ENCODE measurements at places on chromosomes 1 and 21.

- no peak for DNase-seq
These were observed 28.9 kb downstream of the KCNA10 start for GRCh38 chr1:110489973-110490542.

GRCh38 chr1:20949871-20950590, 162.9 kb upstream of the HP1BP3 start:
- DNase-seq, result no peak

DNA sequence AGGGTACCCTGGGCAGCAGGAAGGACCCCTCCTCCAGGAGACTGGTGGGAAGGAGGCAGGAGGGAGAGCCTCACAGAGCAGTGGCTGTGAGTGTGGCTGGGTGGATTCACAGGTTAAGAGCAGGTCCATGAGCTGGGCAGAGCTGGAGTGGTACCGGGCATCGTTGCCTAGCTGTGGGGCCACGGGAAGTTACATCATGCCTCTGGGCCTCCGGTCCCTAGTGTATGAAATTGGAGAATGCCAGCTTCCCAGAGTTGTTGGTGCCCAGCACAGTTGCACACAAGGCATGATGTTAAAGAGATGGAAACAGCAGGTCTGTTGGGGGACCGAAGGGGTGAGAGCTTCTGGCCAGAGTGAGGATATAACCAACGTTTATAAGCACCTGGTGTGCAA, 18.5 kb downstream of the FOXO6 start:
- no peak for DNase-seq

GRCh38 chr1:13701271-13701640, 1.3 kb downstream of the PRDM2 start:
- DNase-seq, result no peak

GRCh38 chr1:172120381-172120780, 279.1 kb downstream of the DNM3 start:
- DNase-seq, result no peak

DNA sequence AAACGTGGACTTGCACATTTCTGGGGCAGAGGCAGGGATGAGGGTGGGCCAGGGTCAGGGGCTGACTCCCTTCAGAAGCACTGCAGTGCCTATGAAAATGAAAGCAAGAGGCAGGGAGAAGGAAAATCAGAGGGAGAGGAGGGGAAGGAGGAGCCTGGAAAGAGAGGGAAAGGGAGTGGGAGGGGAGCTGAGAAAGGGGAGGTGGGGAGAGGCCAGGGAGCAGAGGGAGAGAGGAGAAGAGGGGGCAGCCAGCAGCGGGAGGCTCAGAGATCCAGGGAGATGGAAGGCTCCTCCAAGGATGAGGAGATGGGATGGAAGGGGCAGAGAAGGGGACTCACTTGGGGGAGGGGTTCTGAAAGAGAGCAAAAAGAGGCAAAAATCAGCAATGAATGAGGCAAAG, 96.3 kb upstream of the KLHDC7A start:
- no peak for DNase-seq

DNA sequence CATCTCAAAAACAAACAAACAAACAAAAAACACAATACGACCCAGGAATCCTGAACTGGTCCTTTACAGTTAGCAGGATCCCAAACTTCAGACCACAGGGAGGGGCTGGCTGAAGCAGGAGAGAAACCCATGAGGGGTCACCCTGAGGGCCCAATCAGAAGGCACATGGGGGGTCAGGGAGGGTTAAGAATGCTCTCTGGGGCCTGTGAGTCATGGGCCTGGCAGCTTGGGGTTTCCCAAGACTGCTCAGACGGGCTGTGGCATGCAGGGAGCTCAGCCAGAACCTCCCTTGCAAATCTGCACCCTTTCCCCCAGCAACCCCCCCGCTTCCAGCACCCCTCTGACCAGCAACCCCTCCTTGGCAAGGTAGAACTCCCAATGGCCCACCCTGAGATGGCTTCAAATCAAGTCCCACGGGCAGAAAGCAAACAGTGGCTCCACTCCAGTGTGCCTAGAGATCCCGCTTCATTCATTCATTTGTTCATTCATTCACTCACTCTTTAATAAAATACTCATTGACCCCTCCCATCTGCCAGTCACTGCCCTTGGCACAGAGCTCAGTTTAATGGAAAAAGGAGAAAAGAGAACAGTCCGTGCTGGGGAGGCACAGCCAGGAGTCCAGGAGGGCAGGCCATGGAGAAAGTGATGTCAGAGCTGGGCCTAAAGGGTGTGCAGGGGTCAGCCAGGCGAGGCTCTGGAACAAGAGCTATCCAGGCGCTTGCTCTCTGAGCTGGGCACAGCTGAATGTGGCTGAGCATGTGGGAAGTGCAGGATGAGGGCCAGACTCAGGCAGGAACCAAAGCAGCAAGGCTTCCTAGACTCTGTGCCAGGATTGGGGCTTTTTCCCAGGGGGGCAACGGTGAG, 8.2 kb downstream of the UQCRHL start:
- DNase-seq, result peak; percentile 88

GRCh38 chr1:19507516-19507915, 22.2 kb upstream of the CAPZB start:
- DNase-seq, result no peak

DNA sequence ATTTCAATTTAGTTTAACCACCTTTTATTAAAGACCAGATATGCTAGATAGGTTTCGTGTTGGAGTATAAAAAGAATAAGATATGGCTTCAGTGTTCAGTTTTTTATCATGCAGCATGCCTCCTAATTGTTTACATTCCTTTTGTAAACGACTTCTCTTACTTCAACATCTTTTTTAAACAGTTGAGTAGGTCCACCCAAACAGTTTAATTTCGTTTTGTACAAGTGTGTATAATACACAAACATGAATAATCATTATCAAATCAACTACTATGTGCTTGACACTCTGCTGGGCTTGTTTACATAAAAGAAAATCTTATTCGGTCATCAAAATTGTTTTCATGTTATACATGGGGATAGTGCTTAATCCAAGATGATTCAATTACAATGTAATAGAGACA, 906.3 kb upstream of the ADGRL4 start:
- no peak for DNase-seq

GRCh38 chr1:38555594-38555993, 304.0 kb downstream of the RRAGC start:
- DNase-seq, result no peak

- no peak for DNase-seq
These were observed 123.4 kb downstream of the SIK1 start for GRCh38 chr21:43303275-43304178.

DNA sequence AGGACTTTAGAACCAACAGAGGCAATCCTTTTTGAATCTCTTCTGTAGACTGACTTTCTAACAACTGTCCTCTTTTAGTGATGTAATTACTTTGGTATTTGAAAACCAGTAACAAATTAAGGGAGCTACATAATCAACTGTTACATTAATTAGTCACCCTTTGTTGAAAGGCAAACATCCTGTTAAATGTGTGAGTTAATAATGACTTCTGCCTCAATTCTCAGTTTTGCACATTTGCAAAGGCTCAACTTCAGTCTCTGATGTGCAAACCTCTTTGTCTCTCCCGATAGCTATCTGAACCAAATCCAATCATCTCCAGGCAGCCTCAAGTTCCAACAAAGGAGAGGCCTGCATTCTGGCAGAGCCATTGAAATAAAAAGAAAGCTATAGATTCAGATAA, 135.4 kb upstream of the C8B start:
- DNase-seq, result no peak

GRCh38 chr1:27505420-27505680, 15.4 kb upstream of the WASF2 start:
- DNase-seq, result no peak

GRCh38 chr21:35470522-35470921, 421.4 kb upstream of the RUNX1 start:
- DNase-seq, result no peak

DNA sequence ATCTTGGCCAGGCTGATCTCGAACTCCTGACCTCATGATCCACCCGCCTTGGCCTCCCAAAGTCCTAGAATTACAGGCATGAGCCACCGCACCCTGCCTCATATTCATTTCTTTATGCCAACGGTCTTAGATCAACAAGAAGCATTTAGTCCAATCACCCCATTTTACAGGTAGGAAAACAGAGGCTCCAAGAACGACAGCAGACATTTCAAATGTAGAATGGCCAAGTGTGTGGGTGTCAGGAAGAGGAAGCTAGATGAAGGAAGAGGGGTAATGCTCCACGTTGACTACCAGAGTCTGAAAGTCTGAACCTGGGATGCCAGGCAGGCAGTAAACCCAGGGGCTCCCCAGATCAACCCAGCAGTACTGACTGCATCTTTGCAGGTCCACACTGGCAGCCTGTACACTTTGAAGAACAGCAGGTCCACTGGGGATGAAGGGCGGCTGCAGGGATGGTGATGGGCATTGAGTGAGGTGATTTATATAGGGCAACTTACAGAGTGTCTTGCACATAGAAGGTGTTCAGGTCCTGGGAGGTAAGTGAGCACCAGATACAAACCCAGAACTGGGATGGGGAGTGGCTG, 120.2 kb downstream of the EPHB2 start:
- DNase-seq, result no peak

GRCh38 chr1:180252638-180253536, 22.8 kb downstream of the LHX4 start:
- DNase-seq, result no peak

DNA sequence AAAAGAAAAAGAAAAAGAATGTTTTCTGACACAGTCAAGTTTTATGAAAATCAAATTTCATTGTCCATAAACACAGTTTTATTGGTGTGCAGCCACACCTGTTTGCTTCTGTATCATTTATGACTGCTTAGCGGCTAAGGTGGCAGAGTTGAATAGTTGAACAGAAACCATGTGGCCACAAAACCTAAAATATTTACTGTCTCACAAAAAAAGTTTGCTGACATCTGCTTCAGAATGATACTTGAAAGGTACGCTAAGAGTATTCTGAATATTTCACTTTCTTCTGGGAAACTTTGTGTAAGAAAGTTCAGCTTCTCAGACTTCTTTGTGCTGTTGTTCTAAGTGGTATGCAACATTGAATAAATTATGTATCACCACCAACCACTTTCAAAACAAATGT, 6.2 kb downstream of the KCNK1 start:
- DNase-seq, result no peak

DNA sequence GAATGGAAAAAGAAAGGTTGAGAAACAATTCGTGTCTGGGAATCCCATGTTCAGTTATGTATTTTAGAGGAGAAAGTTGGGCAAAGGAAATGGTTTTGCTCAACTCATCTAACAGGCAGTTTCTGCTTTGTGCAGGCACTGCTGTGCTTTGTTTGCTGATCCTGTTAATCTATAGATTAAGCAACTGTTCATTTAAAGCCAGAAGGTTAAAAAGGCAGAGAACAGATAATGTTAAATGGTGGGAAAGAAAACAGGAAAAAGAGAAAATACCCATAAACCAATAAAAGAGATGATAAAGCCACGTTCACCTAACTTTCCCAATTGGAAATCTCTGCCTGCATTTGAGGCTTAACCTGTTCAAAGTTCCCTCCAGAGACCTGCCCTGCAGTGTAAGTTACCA, 70.0 kb downstream of the APP start:
- DNase-seq, result no peak

GRCh38 chr1:32920833-32921232, 19.6 kb upstream of the TMEM54 start:
- DNase-seq, result no peak

DNA sequence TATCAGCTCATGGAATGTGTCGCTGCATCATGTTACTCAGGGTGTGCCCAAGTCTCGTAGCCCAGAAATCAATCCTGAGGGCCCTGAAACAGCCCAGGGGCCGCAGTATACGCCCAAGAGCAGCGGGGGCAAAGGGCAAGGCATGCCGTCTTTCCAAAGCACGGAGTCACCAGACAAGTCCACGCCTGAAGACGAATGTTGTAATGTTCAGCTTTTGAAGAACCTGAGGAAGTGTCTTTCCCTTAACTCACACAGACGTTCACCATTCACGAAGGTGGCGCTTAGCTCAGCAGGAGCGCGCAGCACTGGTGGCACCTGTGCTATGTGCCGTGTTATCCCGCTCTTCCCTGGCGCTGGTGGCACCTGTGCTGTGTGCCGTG, 18.8 kb upstream of the PWP2 start:
- peak; percentile 33 for DNase-seq

DNA sequence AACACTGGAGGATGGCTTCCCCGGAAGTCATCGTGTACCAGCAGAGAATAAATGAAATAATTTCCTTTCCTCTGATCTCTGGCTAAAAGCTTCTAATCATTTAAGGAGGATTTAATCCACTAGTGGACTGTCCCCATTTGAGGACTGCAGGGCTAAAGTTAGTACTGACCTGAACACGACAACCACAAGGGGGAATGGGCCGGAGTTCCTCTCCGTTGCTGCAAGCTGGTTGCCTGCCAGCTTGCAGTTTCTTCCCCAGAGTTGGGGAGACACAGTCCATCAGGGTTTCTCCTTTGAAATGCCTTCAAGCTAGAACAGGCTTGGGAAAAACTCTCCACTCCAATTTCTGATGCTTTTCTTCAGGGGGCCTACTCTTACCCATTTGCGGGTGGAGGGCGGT, 35.5 kb upstream of the NPL start:
- no peak for DNase-seq

DNA sequence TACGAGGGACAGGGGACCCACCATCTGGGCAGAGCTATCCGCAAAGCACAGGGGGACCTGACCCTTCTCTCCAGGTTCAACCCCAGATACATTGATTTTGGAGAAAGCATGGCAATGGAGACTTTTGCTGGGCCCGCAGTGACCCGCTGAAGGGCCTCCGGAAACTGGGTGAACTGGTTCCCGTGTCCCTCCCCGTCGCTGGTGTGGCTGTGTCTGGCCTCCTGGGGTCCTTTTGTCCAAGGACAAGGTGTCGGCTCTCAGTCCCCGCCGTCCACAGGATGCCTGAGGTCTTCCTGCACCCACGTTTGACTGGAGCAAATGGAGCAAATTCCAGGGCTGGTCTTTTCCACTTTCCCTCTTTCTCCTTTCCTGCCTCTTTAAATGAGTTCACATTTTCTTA, 176.3 kb downstream of the PRDM16 start:
- no peak for DNase-seq

- DNase-seq, result no peak
These were observed 123.2 kb upstream of the BARHL2 start for GRCh38 chr1:90840352-90840751.

GRCh38 chr1:96538111-96538641, 183.4 kb upstream of the PTBP2 start:
- no peak for DNase-seq

GRCh38 chr21:25857308-25858074, 122.7 kb downstream of the GABPA start:
- no peak for DNase-seq

- DNase-seq, result no peak
These were observed 42.9 kb downstream of the ERG start for GRCh38 chr21:38455403-38455802.

- no peak for DNase-seq
These were observed 114.7 kb downstream of the APP start for GRCh38 chr21:26055841-26056264.

DNA sequence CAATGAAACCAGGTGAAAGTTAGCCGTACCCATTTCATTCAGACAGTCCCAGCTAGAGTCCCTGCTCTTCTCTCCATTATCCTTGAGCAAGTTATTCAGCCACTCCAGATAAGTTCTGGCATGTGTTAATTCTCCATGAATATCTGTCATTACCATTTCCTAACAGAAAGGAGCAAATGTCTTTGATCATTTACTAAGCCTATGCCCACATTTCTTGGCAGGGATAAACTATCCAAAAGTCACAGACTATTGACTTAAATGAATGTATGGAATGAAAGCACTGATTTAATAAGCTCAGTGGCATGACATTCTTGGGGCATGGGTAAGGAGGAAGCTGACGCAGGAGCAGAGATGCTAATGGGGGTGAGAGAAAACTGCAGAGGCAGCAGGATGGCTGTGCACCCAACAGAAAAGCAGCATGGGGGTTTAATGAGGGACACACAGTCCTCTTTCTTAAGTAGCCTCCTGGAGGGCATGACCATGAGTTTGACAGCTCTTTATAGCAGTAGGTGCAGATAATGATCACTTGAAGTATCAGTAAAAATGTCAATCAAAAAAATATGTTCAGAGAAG, 17.6 kb upstream of the DHCR24 start:
- no peak for DNase-seq
